ENCODE measurements at places on chromosomes 1 and 21. TPM values are rescaled to one million over a fixed set of nuclear protein-coding genes. Genes with fewer than 3 reads are reported as not detected.

KDF1 gene
- not detected for total RNA-seq

CELA2A gene
- total RNA-seq: not detected

CCDC24 gene
- total RNA-seq: 3.8 TPM

ABL2 gene
- 45.8 TPM for total RNA-seq

CDC20 gene
- total RNA-seq: 86.5 TPM

GBP6 gene
- total RNA-seq: 0.15 TPM

SEMA6C gene
- 1.2 TPM for total RNA-seq

IL10 gene
- total RNA-seq: not detected

HMGCS2 gene
- total RNA-seq: not detected

CD5L gene
- not detected for total RNA-seq

MEX3A gene
- total RNA-seq: 2.0 TPM

OR2M3 gene
- not detected for total RNA-seq

KLHL20 gene
- total RNA-seq: 52.9 TPM

FHL3 gene
- 16.6 TPM for total RNA-seq

ACOT7 gene
- 37.4 TPM for total RNA-seq

LAPTM5 gene
- not detected for total RNA-seq

SLAMF9 gene
- total RNA-seq: not detected

GUCA2A gene
- total RNA-seq: not detected

ATP6V1G3 gene
- total RNA-seq: not detected

CD52 gene
- not detected for total RNA-seq

XCL2 gene
- not detected for total RNA-seq

SH2D1B gene
- total RNA-seq: not detected

AK5 gene
- total RNA-seq: 72.4 TPM

PCP4L1 gene
- not detected for total RNA-seq

FALEC gene
- total RNA-seq: not detected

SERINC2 gene
- 38.9 TPM for total RNA-seq

LCE1C gene
- not detected for total RNA-seq

CFHR2 gene
- total RNA-seq: not detected

FAM72D gene
- total RNA-seq: 1.3 TPM

USP21 gene
- total RNA-seq: 12.6 TPM

MROH9 gene
- total RNA-seq: not detected
